ENCODE measurements at places on chromosomes 12 and 14.

- DNase-seq, result no peak
Observed at GRCh38 chr12:7609495-7609894, 56.2 kb downstream of the APOBEC1 start.

GRCh38 chr12:105927564-105927963, 211.2 kb downstream of the NUAK1 start:
- DNase-seq, result no peak

GRCh38 chr14:84202486-84202885, 1327.5 kb upstream of the FLRT2 start:
- no peak for DNase-seq

- no peak for DNase-seq
Observed at GRCh38 chr12:77667101-77667500, 163.6 kb upstream of the NAV3 start.

GRCh38 chr12:110600254-110600653, 13.7 kb upstream of the TCTN1 start:
- peak; percentile 89 for DNase-seq

GRCh38 chr12:71636704-71637115, 26.9 kb downstream of the ZFC3H1 start:
- DNase-seq, result peak; percentile 88

DNA sequence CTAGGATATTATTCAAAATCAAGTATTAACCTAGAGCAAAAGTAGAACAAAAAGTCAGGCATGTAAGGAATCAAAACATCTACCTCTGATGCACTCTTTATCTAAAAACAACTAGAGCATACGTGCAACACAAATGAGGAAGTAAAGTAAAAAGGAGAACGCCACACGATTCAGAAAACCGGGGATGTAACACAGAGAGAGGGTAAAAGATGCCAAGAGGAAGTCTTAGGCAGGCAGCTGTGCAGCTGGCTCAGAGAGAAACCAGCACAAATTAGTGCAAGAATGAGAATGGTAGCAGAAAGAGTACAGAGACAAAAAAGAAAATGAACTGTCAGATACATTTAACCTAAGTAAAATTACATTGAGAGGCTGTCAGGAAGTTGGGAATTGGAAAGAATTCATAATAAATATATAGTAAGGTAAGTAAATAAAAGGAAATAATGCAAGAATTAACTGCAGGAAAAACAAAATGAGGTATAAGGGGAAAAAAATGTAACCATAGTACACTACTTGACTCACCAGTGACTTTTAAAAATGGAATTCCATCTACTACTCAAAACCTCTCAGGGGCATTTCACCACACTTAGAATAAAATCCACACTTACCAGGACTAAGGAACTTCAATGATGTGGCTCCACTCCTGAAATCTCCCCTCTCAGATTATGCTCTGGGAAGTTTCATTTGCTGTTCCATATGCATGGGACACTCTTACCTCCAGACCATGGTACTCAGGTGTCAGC, 17.1 kb downstream of the BCAT1 start:
- peak; percentile 92 for DNase-seq

DNA sequence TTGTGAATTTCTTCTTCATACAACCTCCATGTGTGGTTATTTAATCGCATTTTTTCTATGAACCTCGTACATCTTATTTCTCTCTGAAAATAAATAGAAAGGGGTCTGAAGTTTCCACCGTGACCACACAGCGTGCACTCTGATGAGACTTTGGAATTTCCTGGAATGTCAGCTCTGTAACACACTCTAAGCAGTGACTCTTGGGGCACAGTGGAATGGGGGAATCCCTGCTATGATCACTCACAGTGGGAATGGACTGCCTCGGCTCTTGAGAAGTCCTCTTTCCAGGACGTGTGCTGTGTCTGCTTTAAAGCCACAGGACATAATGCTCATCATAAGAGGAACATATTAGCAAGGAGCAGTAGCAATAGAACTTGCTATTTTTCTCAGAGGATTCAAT, 416.2 kb downstream of the EGLN3 start:
- DNase-seq, result no peak

GRCh38 chr12:9372202-9372601, 164.0 kb upstream of the PZP start:
- no peak for DNase-seq

DNA sequence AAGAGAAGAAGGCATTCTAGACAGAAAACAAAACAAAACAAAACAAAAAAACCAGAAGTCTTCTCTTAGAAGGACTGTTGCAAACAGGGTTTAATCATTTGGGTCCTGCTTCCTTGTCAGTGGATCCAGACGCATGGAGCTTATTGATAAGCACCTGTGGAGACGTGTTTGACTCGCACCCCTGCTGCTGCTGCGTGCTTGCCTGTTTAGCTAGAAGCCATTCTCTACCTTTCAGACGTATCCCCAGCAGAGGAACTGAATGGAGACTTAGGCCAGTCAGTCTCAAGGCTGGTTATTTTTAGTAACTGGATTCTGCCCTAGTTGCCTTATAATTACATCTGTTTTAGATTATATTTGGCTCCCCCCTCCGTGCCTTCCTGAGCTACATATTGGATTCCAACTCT, 186.1 kb upstream of the EEA1 start:
- no peak for DNase-seq

GRCh38 chr12:91103101-91103500, 8.2 kb downstream of the LUM start:
- no peak for DNase-seq

DNA sequence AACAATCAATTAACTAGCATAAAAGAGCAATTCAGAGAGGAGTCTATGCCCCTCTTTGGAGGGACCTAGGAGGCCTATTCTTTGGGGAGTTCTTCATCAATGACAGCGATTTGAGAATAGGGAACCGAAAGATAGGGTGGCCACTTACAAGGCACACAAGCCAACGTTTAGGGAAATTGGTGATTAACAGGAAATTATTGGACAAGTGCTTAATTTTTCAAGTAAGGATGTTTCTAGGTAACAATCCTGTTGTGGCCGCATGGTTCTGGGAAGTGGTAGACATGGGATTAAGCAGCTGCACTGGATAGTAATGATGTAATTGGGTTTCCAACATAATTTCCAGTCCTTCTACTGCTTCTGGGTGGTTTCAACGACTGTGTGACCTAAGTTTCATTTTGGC, 83.2 kb downstream of the HMGA2 start:
- DNase-seq, result no peak

DNA sequence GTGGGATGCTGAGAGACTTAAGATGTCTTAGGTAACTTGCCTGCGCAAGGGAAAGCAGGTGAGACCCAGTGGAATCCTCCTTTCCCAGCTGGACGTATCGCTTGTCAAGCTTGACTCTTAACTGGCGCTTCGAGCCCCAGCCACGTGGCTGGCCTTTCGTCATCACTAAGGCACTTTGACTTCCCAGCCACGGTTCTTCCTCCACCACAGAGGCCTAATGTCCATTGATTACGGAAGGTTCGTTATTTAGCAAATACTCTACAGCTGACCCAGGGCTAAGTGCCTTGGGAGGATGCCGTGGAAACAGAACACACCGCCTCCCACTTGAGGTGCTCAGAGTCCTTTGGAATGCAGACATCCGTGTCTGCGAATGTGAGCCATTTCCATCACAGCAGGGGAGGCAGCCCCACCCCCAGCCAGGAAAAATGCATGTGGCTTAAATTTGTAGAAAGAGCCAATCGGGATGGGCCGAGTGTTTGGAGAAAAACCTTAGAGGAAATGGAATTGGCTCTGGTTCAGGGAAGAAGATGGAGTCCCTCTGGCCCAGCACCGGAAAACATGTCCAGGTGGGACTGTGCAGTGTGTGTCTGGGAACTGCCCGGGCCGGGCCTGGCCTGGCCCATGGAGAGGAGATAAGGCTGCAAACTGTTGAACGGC, 115.7 kb downstream of the PLXNC1 start:
- no peak for DNase-seq
